ENCODE measurements at places on chromosomes 13 and 19.
A peak's percentile ranks its signal among the peaks of the same experiment; 100 is the strongest.

DNA sequence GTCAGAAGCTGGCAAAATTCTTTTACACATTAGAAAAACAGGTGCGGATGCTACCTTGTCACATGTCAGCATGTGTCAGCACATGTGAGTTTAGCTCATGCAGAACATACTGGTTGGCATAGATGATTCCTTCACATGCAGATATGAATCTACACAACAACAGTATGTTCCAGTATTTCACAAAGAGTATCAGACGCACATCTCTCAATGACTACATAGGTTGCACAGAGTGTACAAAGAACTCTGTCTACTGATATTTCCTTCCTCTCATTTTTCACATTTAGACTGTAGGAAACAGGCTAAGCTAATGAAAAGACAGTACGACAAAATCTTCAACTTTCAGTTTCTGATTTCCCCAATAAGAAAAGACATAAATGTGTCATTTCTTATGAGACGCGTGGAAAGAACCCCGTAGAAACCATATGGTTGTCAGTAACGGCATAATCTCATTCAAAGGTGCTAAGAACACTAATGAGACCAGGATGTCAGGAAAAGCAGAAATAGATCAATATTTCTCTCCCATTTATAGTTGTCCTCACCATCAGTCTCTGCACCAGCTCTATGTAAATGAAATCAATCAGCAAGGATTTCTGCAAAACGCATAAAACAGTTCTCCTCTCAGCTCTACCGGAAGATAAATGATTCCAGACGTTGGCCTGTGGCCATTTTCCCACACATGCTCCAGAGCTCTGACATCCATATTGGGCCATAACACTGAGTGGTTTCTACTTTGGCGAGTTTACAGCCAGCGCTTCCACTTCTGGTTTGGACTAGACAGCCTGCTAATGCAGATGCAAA is 81.2 kb downstream of the STARD13 start:
- peak; percentile 77 for DNase-seq

DNA sequence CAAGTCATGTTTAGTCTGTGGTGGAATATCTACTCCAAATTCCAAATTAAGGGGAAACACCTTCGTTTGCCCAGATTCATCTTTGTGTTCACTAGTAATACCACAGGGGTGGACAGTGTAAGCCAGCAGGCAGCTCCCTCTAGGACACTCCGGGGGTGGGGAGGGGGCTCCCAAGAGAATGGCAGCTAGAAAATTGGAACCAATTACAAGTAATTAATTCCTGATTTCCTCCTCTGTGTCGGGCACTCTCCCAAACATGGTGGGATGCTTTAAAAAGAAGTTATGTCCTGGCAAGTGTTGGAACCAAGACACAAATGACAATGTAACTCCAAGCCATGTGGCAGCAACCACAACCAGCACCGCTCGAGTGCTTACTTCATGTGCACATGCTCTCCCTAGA is 5.9 kb downstream of the COL4A1 start:
- DNase-seq: no peak

DNA sequence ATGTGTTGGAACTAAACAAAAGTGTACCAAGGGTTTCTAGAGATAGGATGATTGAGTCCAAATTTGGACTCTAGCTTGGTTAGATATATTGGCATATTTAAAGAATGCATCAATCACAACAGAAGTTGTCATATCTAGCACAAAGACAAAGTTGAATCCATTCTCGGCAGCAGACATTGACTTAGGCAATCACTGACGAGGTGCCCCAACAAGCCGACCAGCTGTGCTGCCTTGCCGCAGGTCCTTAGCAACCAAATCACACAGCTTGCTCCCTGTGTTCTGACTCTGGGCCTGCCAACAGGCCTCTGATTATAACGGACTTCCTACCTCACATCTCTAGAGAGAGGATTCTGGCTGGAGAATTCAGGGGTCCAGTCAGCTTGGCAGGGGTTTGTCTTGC is 208.7 kb downstream of the MTUS2 start:
- DNase-seq: no peak

GRCh38 chr13:101455863-101456262 is 3.4 kb downstream of the ITGBL1 start:
- DNase-seq: peak; percentile 84

GRCh38 chr19:28024920-28025319 is 1188.0 kb downstream of the UQCRFS1 start:
- no peak for DNase-seq

DNA sequence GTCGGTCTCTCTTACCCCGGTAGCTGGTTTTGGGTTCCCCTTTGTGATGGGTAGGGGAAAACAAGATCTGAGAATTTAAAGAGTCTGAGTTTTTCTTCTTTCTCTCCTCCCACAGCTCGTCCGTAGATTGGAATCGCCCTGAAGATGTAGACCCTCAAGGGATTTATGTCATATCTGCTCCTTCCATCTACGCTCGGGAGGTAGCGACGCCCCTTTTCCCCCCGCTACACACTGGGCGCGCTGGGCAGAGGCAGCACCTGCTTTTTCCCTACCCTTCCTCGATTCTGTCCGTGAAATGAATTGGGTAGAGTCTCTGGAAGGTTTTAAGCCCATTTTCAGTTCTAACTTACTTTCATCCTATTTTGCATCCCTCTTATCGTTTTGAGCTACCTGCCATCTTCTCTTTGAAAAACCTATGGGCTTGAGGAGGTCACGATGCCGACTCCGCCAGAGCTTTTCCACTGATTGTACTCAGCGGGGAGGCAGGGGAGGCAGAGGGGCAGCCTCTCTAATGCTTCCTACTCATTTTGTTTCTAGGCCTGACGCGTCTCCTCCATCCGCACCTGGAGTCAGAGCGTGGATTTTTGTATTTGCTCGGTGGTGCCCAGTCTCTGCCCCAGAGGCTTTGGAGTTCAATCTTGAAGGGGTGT is 7.1 kb upstream of the SELENOV start:
- no peak for DNase-seq

DNA sequence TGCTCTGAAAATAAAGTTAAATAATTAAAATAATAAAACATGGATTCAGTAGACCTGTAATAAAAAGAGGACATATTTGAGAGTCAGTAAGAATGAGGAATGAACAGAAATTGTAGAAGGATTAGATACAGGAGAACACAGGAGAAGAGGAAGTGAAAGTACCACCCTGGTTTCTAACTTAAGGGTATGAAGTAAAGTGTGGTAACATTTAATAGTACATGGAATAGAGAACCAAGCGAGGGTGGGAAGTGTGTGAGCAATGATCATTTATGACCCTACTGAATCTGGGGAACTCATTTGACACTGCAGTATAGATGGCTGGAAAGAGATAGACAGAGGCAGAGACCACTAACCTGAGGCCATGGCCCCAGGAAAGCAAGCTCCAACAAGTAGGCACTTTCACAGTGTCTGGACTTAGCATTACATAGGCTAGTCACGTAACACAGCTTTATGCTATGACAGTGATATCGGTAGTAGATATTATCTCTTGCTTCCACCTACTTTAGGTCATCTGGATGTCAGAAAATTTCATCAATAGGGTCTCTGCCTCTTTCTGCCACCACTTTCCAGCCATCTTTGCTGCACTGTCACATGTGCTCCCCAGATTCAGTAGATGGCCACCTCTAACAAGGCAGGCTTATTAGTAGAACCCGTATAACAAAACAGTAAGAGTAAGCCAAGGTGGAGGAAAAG is 633.9 kb upstream of the MIR17HG start:
- DNase-seq: no peak

DNA sequence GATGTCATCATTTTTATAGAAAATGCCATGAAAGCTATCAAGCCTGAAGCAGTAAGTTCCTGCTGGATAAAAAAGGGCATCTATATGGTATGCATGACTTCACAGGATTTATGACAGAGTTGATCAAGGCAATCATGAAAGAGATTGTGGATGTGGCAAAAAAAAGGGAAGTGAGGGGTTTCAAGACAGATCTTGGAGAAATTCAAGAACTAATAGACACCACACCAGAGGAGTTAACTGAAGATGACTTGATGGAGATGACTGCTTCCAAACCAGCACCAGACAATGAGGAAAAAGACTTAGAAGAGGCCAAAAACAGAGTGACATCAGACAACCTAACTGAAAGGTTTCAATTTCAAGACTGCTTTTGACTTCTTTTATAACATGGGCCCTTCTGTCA is 691.1 kb upstream of the SLC10A2 start:
- no peak for DNase-seq

- no peak for DNase-seq
Observed at GRCh38 chr19:32104850-32105235, 240.6 kb upstream of the ZNF507 start.

DNA sequence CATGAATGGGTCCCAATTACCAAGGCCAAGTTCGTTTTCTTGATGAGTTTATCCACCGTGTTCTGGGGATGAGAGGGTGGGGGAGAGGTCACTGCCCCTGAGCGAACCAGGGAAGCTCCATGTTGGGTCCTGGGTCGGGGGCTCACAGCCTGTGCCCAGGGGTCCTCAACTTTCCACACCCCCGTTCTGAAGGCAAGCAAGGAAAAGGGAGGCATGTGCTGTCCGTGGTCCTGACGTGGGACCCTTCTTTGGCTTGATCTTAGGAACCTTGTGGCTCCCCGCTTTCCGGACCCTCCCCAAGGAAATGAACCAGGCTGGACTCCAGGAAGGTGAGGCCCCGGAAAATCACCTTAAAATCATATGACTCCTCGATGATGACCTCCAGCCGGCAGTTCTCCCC is 18.2 kb upstream of the MEIS3 start:
- DNase-seq: peak; percentile 22

GRCh38 chr13:48586591-48587103 is 53.8 kb upstream of the RCBTB2 start:
- no peak for DNase-seq

- DNase-seq: no peak
Observed at GRCh38 chr13:97221466-97221865, 667 bp upstream of the MBNL2 start.

- DNase-seq: no peak
Observed at GRCh38 chr19:55300886-55301458, 17.2 kb downstream of the BRSK1 start.

GRCh38 chr19:3480383-3481091 is at the start of gene SMIM24:
Gene SMIM24, minus strand, starts transcription at chr19:3480525. Its CDS starts 62 bp downstream, at chr19:3480463.
- no peak for DNase-seq

- no peak for DNase-seq
Observed at GRCh38 chr13:64160479-64160878, 2744.8 kb upstream of the PCDH20 start.

GRCh38 chr13:34217343-34218025 is 399.5 kb downstream of the RFC3 start:
- no peak for DNase-seq

GRCh38 chr13:77353995-77354394 is 27.1 kb upstream of the MYCBP2 start:
- DNase-seq: no peak

DNA sequence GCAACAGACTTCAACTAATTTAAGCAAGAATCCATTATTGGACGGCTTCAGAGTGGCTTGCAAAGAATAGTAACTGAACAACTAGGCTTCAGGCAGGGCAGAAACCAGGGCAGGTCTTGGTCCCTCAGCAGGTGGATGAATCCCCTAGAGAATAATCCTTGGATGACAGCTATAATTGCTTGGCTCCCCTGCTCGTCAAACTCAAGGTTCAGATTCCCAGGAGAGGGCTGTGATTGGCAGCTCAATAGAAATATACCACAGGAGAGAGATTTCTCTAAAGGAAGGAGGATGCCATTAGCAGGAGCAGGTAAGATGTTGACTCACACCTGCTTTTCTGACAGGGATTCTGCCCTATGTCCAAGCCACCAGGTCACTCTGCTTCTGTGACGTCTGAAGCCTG is 89.6 kb upstream of the PCDH8 start:
- DNase-seq: no peak
